ENCODE measurements at places on chromosomes 2 and 18.

DNA sequence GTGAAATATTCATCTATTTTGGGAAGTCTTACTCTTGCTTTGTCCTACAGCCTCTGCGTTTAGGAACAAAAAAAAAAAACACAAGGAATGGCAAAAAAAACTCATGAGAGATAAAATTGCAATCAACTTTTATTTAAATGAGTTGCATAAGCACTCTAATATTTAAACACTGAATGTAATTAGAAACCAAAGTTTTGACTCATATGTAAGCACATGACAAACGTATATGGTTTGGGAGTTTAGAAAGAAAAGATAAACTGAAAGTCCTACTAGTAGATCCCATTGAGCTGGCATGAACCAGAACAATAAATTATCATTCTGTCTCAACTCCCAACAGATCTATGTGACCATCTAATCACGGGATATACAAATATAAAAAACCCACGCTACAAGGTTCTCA lies 44.8 kb downstream of the REV1 start:
- DNase-seq: no peak

DNA sequence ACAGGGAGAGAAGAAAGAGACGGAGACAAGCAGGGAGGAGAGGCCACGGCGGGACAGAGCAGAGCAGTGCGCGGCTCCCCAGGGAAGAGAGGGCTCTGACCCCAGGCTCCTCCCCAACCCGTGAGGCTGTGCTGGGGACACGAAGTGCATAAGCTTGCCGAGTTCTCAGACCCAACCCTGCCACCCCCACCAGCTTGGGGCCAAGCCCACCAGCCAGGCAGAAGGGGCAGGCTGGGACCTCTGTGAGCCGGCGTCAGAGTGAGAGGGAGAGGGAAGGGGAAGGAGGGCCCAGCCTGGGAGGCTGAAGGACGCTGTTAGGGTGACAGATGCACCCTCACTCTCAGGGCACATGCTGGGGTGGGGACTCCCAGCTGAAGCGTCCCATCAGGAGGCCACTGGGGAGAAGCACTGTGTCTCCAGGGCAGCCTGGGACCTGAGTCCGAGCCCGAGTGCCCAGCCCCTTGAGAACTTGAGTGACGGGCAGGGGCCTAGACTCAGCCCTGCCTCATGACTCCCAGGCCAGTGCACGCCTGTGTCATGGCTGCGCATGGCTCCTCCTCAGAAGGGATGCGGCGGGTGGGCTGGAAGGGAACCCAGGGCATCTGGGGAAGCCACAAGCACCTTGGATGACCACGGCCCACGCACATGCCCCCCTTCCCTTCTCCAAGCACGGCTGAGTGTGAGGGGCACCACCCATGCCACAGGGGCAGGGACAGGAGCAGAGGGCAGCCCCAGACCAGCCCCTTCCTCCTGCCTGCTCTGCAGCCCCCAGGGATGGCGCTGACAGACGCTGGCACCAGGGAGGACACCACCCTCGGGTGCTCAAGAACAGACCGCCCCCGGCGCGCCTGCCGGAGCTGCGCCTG lies 31.0 kb downstream of the MTERF4 start:
- no peak for DNase-seq

DNA sequence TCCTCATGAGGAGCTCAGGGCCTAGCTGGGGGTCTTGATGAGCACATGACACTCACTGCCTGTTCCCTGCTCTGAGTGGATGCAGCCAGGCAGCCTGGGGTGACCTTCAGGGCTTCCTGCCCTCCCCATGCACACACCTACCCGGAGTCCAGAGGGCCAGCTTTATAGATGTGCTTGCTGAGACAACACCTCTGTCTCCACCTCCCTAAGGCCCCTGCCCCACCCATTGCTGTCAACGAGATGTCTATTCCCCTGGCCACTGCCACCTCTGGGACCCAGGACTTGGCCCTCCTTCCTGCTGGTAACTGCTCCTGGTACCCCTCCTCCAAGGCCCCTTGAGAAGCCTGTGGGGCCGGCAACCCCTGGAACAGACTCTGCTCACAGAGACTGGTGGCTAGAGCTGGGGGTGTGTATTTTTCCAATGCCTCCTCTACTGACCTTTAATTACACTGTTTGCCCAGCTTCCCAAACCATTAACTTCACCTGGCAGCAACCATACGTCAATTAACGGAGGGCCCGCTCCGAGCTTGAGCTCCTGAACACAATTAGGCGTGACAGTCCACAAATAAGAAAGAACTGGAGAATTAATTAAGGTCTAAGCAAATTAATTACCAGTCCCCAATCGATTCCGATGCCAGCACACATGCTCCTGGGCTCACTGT lies 66.3 kb downstream of the EMX1 start:
- DNase-seq: no peak

GRCh38 chr2:237171881-237172280 lies 86.2 kb downstream of the COPS8 start:
- DNase-seq: no peak

DNA sequence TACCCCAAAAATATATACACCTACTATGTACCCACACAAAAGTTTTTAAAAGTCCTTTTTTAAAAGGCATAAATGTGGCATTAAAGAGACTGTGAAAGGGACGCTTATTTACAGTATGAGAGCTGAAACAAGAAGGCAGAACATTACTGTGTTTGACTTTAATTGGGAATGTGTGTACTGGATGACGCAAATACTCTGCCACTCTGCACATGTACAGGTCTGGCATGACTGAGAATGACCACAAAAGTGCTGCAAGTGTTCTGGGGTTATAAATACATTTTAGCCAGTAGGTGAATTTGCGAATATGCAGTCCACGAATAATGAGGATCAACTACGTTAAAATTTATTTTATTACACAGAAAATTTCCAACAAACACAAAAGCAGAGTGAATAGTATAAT lies 11.4 kb downstream of the DARS1 start:
- DNase-seq: no peak

DNA sequence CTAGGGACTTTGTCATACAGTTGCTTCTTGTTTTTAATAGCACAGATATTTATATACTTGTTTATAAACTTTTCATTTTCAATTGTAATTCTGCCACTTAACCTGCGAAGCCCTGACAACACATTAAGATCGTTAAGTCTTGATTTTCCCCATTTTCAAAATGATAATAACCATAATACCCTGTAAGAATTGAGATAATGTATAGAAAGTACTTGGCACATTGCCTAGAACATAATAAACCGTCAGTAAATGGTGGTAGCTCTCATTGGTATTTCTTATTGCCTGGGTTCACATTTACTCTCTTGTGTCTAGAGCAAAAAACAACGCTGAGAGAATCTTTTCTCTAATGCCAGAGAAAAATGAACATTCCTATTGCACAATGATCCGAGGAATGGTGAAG lies 18.6 kb downstream of the PTCD3 start:
- no peak for DNase-seq

GRCh38 chr2:78035804-78036203 lies 513.6 kb upstream of the LRRTM4 start:
- DNase-seq: no peak

DNA sequence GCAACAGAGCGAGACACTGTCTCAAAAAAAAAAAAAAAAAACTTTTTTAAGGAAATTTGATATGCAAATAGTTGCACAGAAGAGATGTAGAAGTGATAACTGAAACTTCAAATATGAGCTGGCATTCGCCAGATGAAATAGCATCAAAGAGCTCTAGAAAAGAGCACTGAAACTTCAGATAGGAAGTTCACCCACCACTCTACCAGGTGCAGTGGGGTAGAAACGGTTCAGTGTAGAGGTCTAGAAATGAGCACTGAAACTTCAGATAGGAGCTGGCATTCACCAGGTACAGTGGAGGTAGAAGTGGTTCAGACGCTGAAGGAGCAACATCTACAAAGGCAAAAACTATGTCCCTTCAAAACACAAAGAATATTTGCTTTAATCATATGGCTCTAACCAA lies 9.0 kb upstream of the ONECUT2 start:
- DNase-seq: no peak

DNA sequence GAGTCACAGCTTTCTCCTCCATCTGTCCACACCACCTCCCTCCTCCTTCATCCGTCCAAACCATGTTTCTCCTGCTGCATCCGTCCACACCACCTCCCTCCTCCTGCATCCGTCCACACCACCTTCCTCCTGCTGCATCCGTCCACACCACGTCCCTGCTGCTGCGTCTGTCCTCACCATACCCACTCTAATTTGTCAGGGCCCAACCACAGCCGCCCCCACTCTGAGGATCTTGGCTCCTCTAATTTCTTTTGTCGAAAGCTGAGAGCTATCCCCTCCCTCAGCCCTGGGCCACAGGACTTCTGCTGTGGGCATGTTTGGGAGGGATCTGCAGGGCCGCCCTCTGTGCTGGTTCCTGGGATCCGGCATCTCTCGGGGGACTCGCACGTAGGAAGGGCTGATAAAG lies 67.4 kb downstream of the TPO start:
- DNase-seq: no peak

- no peak for DNase-seq
Measured at GRCh38 chr2:70091816-70092215, 4.5 kb downstream of the PCBP1 start.

DNA sequence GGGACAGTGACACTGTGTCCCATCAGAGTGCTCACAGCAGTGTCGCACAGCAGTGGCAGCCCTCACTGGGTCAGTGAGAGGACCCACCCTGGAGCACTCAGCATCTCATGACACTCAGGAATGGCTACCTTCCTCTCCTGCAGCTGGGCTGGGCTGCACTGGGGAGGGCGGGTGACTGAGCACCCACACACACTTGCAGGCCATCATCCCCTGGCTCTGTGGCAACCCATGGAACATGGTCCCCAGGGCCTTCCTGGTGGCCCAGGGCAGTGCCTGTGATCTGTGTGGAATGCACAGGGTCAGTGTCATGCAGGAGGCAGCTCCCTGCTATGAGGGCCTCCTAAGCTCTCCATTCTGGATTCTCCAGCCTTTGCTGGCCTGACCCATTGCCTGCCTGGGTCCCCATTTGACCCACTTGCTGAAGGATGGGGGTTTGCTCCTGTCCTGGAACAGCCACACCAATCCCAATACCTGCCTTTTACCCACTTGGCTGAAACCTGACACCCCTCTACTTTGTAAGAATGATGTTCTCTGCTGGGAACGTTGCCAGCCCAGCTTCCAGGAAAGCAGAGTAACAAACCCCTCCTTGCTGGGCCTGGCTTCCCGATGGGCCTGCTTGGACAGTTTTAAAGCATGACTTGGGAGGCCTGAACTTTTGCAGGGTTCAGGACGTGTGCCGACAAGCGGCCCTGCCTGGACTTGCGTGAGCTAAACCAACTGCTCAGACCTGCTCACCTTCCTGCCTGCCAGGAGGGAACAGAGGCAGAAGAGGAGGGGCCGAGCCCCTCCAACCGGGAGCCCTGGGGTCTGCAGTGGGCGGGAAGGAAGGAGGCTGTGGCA lies 13.7 kb downstream of the HS6ST1 start:
- DNase-seq: no peak

- no peak for DNase-seq
Measured at GRCh38 chr2:20530520-20530919, 83.6 kb downstream of the RHOB start.

GRCh38 chr2:221073326-221074049 lies 498.6 kb downstream of the EPHA4 start:
- DNase-seq: no peak

GRCh38 chr18:32271672-32272208 lies 81.9 kb downstream of the MEP1B start:
- no peak for DNase-seq
